Activated T-helper 1 cell treated with Interleukin-2 at 50 U/mL for 16 hours (primary cell): ENCODE measurements at places on chromosomes 2 and 18.

DNA sequence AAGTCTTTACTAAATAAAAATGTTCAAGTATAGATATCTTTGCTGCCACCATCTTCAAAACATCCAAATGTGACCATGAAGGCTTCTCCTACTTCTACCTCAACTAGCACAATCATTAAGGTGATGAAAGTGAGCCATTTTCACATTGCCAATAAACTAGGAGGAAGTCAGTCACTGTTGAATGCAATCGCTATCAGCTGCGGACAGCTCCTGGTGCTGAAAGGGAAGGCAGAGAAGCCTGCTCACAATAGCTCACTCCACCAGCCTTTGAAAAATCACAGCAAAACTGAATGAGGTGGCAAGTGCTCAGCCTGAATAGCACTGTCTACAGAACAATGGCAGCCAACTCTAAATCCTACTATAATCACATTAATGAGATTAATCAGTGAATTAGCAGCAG, 2.2 kb downstream of the MYT1L start:
- no peak for DNase-seq

DNA sequence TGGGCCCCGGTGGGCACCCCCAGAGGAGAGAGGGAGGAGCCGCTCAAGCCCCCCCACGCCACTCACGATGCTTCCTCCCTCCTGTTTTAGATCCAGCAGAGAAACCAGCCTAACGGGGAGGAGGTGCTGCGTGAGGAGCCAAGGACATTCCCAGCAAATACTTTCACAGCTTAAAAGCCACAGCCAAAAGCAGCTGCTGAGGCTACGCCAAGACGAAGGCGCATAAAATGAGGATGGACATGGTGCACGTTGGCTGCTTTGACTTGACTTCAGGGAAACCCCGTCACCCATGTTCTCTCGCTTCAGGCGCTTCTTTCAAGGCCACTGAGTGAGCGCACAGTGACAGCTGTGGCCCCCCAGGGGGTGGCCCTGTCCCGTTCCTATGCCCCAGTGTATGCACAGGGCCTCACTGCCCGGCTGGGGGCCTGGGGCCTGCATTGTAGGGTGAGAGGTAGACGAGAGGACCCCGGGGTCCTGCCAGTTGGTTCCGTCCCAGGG, 72.1 kb upstream of the PXDN start:
- no peak for DNase-seq

DNA sequence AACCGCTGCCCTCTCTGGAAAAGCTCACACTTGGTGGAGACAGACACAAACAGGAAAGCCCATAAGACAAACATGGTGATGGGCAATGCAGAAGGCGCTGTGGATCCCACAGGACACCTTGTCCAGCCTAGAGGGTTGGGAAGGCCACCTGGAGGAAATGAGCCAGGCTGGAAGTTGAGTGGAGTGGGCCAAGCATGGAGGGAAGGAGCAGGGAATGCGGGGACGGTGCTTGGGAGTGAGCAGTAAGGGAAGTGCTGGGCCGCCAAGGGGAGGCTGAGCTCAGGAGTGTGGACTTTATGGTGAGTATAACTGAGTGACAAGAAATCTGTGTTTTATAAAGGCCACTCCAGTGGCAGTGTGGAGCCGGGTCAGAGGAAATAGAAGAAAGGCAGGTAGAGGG, 2.8 kb upstream of the GRHL1 start:
- DNase-seq, result no peak

DNA sequence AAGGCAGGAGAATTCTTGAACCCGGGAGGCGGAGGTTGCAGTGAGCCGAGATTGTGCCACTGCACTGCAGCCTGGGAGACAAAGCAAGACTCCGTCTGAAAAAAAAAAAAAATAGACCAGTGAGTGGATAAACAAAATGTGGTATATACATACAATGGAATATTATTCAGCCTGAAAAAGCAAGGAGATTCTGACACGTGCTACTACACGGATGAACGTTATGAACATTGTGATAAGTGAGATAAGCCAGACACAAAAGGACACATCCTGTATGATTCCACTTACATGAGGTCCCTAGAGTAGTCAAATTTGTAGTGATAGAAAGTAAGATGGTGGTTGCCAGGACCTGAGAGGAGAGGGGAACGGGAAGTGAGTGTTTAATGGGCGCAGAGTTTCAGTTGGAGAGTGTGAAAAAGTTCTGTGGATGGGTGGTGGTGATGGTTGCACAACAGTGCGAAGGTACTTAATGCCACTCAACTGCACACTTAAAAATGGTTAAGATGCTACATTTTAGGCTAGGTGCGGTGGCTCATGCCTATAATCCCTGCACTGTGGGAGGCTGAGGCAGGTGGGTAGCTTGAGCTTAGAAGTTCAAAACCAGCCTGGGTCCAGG, 38.3 kb downstream of the NIFK start:
- DNase-seq, result no peak

GRCh38 chr2:240628808-240629618, 3.7 kb downstream of the GPR35 start:
- DNase-seq, result no peak

DNA sequence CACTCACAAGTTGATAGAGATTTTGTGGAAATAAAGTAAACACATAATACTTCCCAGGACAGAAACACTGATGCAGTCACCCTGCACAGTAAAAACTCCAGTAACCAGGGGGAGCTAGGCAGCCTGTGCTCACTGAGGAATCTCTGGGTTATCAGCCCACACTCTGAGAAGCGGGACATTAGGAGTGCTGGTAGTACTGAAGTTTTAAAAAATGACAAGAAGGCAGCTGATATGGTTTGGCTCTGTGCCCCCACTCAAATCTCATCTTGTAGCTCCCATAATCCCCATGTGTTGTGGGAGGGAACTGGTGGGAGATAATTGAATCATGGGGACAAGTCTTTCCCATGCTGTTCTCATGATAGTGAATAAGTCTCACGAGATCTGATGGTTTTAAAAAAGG, 31.4 kb downstream of the KCTD1 start:
- DNase-seq, result no peak

GRCh38 chr2:158543957-158544356, 87.2 kb downstream of the PKP4 start:
- no peak for DNase-seq

DNA sequence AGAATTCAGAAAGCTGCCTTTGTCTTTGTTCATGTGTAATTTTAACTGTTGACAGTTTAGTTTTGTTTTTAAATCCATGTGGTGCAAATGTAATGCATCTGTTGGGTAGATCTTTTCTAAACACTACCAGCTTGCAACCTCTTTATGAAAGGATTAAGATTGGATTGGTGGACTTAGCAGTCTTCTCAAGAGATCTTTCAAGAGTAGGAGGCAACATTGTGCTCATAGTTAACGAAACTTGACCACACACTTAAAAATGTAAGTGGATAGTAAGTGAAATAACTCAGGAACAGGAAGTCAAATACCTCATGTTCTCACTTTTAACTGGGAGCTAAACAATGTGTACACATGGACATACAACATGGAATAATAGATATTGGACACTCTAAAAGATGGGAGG, 579.0 kb downstream of the RIT2 start:
- no peak for DNase-seq

DNA sequence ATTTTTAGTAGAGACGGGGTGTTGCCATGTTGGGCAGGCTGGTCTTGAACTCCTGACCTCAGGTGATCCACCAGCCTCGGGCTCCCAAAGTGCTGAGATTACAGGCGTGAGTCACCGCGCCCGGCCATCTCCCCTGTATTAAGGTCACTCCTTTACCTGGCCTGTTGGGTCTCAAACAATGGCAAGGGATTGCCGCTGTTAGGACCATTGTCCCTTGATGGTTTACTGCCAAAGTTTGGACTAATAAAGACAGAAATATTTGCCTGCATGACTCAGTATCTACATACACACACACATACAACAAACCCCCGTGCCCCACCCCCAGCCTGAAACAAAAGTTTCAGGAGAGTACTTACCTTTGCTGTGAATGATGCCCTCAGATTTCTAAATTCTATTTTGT, 16.5 kb downstream of the PARD3B start:
- no peak for DNase-seq

GRCh38 chr2:31442376-31442775, 27.8 kb upstream of the XDH start:
- no peak for DNase-seq

DNA sequence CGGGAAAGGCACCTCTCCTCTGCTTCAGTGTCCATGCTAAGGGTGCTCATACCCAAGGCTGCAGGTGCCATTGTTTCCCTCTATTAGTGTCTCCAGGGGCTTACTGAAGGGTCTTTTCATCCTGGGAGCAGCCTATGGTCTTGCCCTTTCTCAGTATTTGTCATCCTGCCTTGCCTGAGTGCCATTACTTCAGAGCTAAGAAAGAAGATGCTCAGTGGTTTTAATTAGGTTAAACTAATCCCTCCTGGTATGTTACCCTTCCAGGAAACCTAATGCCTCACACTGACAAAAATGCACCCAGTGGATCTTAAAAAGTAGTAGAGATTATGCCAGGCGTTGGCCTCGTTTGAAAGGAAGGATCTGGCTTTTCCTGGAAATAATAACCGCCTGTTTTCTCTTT, 151.4 kb downstream of the LRRTM1 start:
- DNase-seq, result no peak

- no peak for DNase-seq
Observed at GRCh38 chr2:57728691-57729090, 317.9 kb upstream of the VRK2 start.

- DNase-seq, result no peak
Observed at GRCh38 chr18:54764786-54765185, 63.5 kb upstream of the RAB27B start.

DNA sequence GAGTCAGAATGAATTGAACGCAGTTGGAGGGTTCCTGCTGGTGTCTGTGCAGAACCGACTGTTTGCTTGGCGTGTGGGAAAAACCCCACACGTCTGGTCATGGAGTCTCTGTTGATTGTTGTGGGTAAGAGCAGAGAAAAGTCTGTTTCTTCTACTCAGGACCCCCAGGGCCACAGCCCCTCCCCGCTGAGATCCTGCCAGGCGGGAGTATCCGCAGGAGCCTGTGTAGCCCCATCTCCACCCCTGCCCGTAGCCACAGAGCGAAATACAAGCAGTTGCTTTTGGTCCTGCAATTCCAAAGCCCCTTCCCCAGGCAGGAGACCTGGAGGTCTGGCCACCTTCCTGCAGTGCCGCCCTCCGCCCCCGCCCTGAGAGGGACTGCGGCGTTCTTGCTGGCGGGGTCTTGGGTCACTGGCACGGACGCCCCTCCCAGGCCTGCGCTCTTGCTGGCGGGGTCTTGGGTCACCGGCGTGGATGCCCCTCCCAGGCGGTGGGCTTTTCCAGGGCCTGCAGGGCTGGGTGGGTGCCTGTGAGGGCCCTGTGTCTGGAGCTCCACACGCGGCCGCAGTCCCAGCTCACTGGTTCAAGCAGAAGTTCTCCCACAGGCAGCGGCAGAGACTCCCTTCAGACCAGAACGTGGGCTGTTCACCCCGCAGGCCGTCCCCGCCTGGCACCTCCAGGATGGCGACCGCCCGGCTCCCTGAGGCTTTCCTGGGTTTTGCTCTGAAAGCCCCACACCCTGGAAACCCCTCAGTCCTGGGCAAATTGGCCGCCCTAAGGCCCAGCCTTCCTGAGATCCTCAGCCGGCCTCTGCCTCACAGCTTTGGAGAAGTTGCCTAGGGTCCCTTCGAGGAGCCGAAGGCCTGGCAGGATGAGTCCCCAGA, 76.0 kb upstream of the CTDP1 start:
- no peak for DNase-seq

DNA sequence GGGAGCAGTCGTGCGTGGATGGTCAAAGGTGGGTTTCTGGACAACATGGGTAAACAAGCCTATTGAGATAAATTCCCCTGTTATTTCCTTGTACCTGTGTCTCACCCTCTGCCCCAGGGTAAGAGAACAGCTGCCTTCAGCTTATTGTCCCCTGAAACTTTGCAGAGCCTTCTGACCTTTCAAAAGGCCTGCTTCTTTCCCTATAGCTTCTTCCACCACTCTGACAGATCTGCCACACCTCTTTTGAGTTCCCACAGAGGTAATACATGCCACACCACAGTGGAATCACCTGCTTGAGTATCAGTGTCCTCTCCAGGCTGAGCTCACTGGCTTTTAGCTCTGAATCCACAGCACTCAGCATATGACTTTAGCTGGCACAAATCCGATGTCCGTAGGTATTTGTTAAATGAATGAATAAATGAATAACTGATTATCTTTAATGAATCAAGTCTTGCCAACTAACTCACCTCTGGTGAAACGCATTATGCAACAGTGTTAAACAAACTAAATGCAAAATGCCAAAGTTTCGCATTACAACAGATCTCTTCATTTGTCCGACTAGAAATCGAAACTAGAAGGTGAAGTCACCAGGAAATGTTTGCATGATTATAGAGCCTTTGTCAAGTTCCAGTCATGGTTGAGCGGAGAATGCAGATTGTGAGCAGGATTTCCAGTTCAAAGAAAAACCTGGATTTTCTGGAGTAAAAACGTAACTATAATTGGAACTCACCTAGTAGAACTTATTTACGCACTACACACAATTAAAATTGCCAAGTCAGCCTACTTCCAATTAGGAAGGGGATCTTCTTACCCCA, 16.4 kb downstream of the DYNAP start:
- DNase-seq, result no peak

GRCh38 chr2:37865640-37866039, 59.4 kb upstream of the RMDN2 start:
- no peak for DNase-seq

- no peak for DNase-seq
Observed at GRCh38 chr2:143936848-143937722, 582.8 kb downstream of the ZEB2 start.

GRCh38 chr2:167697194-167697593, 550.2 kb downstream of the STK39 start:
- DNase-seq, result no peak

DNA sequence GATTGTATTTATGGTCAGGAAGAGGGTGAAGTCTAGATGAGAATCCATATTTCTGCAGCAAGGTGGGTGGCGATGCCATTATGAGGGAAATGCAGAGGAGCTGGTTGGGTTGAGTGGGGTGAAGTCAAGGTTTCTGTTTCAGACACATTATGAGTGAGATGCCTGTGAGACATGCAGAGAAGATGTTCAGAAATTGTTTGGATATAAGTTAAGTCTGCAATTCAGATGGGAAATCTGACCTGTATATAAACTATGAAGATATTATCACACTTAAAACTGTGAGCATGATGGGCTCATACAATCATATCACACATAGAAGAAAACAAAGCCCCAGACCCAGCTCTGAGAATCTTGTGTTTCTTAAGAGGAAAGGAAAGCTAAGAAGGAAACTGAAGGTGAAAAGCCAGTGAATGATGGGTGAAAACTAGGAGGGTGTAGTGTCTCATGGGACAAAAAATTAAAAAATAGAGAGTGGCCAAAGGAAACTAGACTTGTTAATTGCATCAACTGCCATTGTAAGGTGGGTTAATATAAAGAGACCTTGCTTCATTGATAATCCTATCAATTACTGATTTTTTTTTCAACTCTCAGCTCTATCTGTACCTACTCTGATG, 14.2 kb downstream of the GALNT5 start:
- no peak for DNase-seq

GRCh38 chr2:162114271-162114670, 37.8 kb downstream of the GCG start:
- DNase-seq, result no peak

GRCh38 chr2:168526641-168527040, 70.6 kb downstream of the CERS6 start:
- DNase-seq, result no peak

GRCh38 chr18:25842665-25843064, 247.7 kb downstream of the SS18 start:
- DNase-seq, result no peak

GRCh38 chr18:49757513-49758262, 55.6 kb downstream of the ACAA2 start:
- no peak for DNase-seq
